ENCODE measurements at places on chromosomes 5 and 9.
A peak's percentile ranks its signal among the peaks of the same experiment; 100 is the strongest.

- no peak for DNase-seq
Observed at GRCh38 chr5:84378961-84379360, 5.7 kb downstream of the EDIL3 start.

- peak; percentile 90 for DNase-seq
Observed at GRCh38 chr9:136533775-136534157, 12.1 kb downstream of the NOTCH1 start.

GRCh38 chr9:133822430-133823065 lies 84.4 kb upstream of the SARDH start:
- DNase-seq: no peak

DNA sequence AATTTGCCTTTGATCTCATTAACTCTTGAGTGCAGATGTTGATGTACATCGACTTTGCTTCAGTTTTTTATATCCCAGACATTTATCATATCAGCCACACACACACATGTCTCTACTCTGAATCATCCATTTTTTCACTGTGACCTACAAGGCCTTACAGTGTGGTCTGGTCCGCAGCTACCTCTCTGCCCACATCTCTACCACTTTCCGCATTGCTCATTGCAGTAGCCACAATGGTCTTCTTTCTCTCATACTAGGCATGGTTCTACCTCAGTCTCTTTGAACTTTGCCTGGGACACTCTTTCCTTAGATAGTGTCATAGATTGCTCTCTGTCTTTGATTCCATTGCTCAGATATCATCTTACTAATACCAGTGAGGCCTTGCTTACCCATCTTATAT lies 87.9 kb upstream of the FSD1L start:
- peak; percentile 74 for DNase-seq

GRCh38 chr5:14415024-14415697 lies 166.4 kb upstream of the OTULINL start:
- DNase-seq: peak; percentile 48

- no peak for DNase-seq
Observed at GRCh38 chr9:121298016-121298538, 30.1 kb downstream of the GSN start.

DNA sequence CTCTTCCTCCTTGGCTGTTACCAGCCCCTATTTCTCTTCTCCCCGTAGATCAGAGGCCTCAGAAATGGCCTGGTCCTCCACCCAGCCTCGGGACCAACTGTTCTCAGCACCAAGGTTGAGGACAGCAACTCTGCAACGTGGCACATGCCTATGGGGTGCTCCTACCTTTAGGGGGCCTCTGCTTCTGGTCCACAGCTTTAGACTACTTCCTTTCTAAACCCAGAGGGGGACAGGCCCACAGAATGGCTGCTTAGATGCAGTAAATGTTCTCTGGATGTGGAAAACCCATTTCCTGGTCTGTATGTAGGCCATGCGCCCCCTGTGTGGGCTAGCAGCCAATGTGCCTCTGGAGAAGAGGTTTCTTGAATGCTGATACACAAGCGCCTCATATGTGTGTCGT lies 68.4 kb downstream of the NRG2 start:
- DNase-seq: no peak

DNA sequence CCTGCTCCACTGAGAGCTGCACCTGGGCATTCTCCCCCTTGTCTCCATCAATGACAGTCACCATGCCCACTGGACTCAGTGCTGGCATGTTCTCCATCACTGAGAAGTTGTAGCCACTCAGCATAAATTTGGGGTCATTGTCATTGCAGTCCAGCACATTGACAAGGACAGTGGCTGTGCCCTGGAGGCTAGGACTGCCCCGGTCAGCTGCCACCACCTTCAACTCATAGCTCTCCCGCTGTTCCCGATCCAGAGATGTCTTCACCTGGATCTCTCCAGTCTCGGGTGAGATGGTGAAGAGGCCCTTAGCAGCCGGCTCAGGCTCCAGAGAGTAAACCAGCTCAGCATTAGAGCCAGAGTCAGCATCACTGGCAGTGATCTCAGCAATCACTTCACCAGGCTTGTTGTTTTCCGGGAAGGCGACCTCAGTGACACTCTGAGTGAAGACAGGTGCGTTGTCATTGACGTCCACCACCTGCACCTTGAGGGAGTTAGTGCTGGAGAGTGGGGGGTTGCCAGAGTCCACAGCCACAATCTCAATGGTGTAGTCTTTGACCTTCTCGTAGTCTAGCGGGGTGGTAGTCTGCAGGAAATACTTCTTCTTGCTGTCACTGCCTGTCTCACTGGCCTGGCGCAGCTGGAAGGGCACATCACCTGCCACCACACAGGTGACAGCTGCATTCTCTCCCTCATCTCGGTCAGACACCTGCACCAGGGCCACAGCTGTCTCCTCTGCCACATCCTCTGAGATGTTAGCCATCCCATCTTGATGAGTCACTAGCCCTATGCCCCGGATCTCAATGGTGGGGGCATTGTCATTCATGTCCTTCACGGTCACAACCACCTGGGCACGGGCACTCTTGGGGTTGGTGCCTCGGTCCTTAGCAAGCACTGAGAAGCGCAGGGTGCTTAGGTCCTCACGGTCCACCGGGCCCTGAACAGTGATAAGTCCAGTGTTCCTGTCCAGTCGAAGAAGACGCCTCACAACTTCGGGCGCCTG lies 13.5 kb downstream of the PCDH1 start:
- no peak for DNase-seq

- no peak for DNase-seq
Observed at GRCh38 chr5:128287740-128288139, 204.2 kb downstream of the SLC12A2 start.

DNA sequence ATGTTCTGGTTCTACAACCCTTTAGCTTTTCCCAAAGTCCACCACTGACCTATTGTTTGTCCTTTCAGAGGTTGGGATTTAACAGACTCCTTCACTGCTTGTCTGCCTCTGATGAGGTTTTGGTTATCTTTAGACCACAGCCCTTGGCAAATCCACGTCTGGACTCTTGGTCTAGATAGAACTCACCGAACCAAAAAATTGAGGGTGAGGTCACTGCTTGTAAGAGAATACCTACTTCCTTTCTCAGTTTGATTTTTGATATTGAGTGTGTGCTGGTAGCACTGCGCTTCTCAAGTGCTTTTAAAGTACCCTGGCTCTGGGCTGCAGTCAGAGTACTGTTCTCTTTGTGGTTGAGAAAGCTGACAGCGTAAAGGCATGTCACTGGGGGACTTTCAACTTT lies 61.7 kb downstream of the JMY start:
- no peak for DNase-seq

DNA sequence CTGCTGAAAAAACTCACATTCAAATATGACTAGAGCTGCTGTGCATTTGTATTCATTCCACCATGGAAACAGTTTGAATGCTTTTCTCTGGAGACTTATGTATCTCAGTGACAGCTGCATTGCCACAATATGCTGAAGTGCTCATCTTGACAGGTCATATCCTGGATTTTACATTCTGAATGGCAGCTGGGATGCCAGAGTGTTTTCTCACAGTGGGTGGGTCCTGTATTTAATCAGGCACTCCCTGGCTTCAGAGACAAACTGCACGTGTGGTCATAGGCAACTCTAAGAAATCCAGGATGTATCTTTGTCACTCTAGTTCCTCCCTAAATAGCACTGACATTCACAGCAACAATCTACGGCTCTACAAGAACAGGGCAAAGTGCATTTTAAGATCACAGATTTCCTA lies 75.6 kb downstream of the ST8SIA4 start:
- DNase-seq: no peak

DNA sequence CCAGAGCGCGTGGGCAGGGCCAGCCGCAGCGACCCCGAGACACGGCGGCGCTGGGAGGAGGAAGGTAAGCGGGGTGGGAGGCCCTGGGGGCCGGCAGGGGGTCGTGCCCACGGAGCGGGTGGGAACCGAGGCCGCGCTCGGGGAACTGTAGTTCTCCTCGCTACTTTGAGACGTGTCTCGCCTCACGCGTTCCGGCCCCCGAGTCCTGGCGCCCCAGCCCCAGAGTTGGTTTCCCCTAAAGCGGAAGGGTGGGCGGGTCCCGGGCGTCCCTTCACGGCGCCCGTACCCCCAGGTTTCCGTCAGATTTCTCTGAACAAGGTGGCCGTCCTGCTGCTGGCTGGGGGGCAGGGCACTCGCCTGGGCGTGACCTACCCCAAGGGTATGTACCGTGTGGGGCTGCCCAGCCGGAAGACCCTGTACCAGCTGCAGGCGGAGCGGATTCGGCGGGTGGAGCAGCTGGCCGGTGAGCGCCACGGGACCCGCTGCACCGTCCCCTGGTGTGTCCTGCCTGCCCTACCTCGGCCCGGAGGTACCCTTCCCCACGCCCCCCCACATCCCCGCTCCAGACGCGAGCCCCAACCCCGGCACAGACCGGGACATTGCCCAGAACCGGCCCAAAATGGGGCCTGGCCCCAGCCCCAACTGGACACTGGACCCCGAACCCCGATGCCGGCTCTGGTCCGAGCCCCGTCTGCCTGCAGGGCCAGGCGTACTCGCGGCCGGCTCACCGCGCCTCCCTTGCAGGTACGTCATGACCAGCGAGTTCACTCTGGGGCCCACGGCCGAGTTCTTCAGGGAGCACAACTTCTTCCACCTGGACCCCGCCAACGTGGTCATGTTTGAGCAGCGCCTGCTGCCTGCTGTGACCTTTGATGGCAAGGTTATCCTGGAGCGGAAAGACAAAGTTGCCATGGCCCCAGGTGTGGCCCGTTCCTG lies 709 bp downstream of the UAP1L1 start:
- DNase-seq: peak; percentile 60

- no peak for DNase-seq
Observed at GRCh38 chr5:41708604-41708940, 161.7 kb downstream of the OXCT1 start.

DNA sequence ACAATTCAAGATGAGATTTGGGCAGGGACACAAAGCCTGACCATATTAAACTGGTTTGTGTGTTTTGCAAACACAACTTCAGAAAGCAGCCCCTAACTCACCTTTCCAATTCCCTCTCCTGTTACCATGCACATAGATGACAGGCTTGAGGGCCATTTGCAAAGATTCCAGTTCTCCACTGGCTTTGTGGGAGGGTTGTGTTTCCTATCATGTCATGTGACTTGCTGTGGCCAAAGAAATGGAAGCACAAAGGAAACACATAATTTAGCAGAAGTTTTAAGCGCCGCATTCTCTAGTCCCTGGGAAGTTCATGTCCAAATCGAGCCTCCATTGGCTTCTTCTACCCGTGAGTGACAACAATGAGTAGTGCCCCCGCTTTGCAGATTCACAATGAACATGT lies 57.9 kb upstream of the CDH6 start:
- no peak for DNase-seq

DNA sequence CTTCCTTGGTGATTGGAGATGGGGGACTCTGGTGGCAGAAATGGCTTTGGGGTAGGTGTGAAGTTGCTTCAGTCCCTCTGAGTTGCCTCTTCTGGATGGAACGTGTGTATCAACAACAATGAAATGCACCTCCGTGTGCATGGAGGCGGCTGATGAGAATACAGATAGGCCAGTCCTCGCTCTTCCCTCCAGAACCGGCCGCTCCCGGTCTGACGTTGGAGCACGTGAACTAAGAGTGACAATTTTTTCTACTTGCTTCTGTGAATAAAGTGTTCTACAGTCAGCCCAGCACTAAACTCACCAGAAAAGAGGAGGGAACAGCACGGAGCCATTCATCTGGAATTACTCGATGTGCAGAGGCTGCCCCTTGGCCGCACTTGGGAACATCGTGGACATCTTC lies 90.7 kb downstream of the ANKRD33B start:
- no peak for DNase-seq

DNA sequence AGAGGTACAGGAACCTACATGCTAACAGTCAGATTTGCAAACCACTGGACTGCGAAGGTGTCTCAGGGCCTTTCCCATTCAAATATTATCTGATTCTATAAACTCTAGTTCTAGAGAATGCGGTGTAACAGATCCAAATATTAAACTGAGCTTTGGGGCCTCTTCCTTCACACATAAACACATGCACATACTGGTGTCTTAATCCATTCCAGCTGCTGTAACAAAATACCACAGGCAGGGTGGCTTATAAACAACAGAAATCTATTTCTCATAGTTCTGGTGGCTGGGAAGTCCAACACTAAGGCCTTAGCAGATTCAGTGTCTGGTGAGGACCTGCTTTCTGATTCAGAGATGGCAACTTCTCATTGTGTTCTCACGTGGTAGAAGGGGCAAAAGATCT lies 30.2 kb downstream of the RETREG1 start:
- DNase-seq: no peak

DNA sequence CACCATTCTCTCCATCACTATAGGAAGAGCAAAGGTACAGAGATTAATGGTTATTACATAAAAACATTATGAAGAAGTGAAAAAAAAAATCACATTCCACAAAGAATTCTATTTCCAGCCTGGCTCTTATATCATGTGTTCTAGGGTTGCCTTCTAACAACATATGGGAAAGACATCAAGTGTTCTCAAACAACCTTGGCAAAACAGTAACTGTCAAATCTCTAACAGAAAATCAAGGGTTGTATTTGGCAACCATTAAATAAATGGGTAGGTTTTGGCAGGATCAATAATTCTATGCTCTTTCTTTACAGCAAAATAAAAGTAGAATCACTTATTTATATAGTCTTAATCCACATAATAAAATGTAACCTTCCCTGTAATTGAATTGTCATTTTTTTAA lies 728.9 kb downstream of the MAT2B start:
- DNase-seq: no peak

DNA sequence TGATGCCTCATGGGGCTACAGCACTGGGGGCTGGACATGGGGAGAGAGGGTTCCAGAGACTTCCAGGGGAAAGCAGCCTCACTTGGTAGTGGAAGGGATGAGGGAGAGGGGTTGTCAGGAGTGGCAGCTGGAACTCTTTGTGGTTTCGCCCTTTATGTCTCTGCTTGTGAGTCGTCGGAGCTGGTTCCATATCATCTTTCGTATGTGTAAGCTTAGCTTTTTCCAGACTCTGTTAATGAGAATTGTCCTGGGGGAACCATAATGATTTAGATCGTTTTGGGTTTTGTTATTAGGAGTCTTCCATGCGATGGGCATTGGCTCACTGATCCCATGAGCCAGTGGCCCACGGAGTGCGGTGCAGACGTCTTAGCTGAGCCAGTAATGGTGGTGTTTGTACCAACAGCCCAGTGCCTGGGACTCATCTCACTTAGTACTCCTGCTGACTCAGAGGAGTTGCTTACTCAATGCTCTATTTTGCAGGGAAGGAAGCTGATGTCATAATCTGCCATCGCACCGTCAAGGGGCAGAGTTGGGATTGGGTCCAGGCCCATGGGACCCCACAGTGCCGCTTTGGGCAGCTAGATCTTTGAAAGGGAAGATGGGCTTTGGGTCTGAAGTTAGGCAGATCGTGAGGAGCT lies 48.5 kb downstream of the NEK6 start:
- no peak for DNase-seq
